ENCODE measurements at places on chromosomes 5 and 9.

GRCh38 chr5:77292026-77292757 is 81.7 kb downstream of the PDE8B start:
- no peak for DNase-seq

DNA sequence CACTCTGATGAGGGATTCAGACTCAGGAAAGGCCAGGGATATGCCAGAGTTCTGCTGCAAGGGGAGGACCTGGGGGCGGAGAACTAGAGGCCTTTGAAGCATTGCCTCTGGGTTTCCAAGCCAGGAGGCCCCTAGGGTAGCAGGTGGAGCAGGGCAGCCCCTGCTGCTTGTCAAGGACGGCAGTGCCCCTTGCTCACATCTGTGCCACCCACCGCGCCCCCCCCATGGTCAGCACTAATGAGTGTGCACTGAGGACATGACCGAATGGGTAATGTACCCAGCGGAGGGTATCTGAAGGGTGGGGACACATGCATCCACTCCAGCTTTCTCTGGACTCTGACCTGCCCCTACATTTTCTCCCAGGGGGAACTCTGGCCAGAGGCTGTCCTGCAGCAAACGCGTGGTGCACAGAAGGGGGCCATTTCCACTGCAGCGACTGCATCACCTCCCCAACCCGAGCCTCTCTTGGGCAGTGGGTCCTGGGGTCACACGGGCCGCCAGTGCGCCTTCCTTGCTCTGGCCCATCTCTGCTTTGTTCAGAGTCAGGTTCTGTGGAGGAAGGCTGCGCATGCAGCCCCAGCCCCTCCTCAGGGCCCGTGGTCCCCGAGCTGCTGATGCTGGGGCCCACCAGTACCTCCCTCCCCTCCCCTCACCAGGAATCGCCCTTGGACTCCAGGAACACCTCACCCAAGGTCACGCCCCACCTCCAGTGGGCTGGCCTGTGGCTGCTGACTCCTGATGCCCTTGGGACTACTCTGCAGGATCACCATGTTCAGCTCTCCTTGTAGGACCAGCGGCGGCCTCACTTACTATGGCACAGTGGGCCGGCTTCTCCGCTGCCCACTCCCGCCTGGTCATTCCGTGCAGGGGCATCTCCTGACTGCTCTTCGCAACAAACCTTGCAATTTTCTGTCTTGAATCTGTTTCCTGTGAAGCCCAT is 31.2 kb downstream of the STC2 start:
- no peak for DNase-seq

GRCh38 chr5:86765778-86766502 is 148.2 kb downstream of the COX7C start:
- no peak for DNase-seq

DNA sequence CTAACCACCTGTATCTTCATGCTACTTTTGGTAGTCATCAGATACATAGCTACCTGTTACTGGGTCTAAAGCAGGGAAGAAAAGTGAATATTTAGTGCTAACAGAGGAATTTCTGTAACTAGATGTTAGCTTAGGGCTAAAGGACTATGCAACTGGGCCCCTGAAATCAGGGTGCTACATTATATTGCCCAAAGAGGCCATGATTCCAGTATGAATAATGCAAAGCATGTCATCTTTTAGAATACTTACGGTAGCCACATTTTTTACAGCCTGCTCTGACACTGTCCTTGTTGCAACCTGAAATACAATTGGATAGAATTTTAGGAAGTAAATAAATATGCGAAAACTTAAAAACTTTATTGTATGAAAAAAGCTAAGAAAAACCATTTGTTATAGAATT is 14.4 kb downstream of the SREK1IP1 start:
- DNase-seq = no peak

- peak; percentile 48 for DNase-seq
Observed at GRCh38 chr5:14809369-14810155, 62.0 kb downstream of the ANKH start.

DNA sequence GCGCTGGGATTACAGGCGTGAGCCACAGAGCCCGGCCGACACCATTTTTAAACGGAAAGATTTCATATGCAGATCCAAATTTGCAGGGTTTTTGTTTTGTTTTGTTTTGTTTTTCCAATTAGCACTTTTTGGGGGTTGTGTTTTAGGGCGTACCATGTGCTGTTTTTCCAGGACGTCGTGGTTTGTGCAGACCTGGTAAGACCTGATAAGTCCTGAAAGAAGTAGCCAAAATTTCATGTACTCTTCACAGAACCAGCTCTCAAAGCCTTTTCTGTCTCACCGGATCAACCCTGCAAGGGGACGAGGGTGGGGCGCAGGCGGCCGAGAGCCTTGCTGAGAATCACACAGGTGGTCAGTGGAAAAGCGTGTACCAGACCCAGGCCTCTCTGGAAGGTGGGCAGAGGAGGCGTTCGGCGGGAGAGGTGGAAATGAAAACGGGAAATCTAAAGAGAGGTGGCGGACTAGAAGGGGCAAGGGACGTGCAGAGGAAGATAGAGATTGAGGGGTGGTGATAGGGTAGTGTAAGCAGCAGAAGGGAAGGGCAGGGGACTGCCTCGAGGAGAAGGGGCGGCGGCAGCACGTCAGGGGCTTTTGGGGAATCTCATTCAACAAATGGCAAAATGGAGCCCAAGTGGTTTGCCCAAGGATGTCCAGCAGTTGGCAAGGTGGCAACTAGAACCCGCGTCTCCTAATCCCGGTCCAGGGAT is 1.1 kb upstream of the FAF2 start:
- DNase-seq = no peak
